ENCODE measurements at places on chromosomes 6 and 20.
A peak's percentile ranks its signal among the peaks of the same experiment; 100 is the strongest.

DNA sequence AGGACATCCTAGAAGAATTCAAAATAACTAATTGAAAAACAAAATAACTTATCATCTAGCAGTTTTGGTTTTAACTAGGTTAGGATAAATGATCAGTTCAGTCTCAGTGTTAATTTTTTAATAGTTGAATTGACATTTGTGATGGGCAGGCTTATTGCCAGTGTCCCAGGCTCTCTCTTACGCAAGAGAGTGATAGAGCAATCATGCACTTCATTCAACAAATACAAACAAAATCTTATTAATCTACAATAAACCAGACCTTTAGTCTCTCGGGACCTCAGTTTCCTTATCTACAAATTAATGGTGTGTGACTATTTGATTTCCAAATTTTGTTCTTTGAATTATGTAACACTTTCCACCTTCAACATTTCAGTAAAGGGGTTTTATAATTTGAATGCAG, 385.9 kb upstream of the JAG1 start:
- DNase-seq = no peak

DNA sequence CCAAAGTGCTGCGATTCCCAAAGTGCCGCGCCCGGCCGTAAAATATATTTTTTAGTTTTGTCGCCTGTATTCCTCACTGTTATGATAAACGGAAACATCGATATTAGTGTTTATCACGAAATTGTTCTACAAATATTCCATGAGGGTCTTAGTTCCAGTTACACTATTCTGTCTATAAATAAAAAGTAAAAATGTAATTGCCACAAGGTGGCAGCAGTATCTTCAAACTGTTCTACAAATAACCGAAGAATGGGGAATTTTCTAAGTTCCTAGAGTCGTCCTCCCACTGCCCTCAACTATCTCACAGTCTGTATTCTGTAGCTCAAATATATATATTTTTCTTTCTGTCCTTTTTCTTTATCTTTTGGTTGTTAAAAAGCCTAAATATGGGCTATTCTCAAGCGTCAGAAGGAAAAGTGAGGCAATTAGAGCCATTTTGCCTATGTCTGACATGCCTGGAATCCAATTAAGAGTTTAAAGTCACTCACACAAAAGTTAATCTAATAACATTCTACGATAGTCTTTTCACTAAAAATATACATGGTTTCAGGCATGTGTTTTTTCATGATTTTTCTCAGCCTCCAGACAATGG, 14.2 kb upstream of the FAM162B start:
- DNase-seq = peak; percentile 9

DNA sequence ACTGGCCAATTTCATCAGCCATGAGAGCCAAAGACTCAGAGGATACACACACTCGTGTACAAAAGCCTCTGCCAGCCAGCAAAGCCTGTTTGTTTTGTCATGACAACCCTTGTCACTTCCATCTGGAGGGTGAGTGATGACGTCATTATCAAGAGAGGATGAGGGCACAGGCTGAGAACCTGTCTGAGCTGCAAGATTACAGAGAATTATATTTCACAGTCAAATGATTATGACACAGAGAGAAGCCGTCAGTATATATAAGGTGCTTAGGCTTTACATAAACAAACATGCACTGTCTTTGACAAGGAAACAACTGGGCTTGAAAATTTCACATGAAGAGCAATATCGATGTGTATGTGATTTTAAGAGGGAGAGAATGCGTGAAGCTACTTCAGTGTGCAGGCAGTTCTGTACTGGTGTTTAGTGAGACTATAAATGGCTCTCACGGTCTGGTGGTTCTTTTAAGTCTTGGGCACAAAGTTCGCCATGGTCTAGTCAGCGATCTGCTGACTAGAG, 36.5 kb upstream of the BCLAF1 start:
- DNase-seq = no peak

DNA sequence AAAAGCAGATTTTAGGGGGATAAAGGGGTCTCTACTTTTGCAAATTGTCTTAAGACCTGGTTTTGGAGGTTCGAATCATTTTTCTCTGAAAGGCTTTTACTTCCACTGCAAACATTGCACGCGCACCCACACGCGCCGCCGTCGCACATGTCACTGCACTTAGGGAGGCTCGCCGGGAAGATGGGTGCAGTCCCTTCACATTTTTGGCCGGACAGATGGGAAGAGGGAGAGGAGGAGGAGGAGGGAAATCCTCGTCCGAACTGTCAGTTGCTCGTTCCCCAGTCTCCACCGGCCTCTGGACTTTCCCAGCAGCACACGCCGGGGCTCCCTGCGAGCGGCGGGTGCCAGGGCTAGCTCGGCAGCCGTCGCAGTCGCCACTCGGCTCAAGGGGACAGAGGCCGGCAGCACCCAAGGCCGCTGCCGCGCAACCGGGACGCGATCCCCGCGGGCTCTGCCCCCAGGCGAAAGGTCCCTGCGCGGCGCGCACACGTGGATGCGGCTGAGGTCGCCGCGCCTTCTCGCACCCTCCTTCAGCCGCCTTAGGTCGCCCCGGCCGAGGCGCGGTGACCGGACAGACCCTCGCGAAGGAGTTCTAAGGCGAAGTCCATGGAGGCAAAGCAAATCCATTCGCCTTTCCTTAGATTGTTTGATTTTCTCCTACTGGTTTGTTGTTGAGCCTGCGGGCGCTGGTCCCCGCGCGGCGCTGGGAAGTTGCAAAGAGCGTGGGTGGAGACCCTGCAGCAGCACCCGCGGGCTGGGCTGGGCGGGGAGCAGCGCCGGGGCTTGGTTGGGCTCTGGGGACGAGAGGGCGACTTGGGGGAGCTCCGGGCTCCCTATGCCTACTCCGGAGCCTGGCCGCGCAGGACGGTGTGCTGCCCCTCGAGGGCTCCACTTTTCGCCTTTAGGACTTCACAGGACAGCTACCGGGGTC, 1.2 kb downstream of the MYB start:
- peak; percentile 47 for DNase-seq

DNA sequence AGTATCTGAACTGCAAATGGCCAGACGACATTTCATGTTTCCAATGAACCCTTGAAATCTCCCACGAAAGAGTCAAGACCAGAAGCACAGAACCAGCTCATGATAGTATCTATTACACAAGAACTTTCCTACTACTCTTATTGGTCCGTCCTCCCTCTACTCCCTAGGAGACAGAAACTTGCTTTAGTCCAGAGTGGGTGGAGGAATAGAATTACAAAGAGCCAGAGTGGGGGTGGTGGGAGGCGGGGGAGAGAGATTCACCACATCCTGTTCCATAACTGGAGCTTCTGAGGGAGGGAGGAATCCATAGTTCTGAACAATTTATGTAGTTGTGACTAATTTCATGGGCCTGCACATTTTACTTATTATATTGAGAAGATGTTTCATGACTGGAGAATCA, 18.5 kb upstream of the WFDC10A start:
- DNase-seq = peak; percentile 5

DNA sequence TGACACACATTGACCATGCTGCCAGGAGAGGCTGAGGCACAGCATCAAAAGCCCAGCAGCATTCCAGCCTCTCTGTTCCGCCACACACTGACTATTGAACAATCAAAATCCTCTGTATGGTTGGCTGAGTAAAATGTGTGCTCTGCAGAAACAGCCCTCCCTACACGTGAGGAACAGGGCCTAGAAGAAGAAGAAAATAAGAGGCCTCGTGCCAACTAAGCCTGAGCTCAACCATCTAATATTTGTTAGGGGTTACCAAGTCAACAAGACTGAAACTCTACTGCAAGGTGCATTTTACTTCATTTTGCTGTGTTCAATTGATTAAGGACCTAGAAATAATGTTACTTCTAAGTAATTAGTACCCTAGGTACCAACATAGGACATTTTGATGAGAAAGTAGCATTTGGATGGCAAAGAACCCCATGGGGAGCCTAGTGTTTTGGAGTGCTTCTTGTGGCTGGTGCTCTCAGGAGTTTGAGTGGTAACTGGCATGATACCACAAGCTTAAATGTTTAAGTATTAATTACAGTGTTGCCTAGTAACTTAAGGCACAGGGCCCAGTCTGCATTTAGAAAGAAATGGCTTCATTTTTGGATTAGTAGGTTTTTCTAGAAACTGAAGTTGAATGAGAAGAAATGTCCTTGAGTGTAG, 146.6 kb upstream of the PLN start:
- DNase-seq = no peak

DNA sequence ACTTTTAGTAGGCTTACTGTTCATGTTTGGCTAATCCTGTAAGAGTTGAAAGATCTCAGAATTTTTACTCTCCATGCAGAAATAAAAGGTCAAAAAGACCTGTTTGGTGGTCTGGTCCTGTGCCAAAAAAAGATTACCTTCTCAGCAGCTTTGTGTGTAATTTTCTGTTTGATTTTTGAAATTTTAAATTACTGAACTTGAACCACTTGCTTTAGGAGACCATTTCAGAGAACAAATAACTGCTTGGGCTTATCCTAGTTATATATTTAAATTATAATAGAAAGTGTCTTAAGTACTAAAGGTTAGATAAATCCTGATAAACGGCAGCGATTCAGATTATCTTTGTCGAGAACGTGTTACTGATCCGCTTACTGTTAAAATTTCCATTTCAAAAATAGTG, 118.3 kb upstream of the GRIK2 start:
- no peak for DNase-seq

DNA sequence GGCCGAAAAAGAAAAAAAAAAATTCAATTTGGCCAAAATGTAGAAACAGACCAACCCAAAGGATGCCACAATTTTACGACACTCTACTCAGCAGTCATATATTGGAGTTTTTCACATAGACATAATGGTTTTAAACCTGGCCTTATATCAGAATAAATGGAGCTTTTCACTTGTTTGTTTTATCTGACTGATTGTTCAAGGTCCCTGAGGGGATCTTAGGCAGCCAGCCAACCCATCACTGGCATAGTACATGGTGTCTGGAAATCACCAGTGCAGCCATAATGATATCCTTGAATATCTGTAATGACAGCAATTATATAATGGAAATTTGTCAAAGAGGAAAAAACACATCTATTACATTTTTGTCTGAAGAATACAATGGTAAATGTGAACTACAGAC, 96.9 kb downstream of the PRSS35 start:
- no peak for DNase-seq

DNA sequence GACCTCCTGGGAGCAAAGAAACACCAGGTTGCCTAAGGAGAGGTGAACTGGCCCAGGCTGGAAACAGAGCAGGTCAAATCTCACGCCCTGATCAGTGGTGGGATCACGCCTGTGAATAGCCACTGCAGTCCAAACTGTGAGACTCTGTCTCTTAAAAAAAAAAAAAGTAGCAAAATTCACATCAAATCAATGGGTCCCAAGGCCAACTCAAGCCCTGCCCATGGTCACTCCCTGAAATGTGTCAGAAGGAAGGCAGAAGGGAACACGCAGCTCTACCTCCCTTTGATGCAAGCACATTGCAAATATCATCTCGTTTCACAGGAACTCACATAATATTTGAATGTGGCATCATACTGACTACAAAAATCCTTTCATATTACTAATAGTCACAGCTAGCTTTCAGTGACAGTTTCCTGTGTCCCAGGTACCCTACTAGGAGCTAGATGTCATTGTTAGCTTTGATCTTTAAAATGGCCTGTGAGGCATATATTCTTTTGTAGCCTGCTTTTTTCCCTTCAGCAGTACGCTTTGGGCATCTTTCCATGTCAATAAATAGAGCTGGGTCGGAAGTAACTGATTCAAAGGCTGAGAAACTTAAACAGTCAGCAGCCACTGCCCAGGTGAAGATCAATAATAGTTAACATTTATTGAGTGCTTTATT, 14.4 kb upstream of the TTPAL start:
- DNase-seq = no peak

- DNase-seq = no peak
These were observed 7.9 kb upstream of the NELFCD start for GRCh38 chr20:58973179-58973578.

GRCh38 chr20:6746901-6747609, 20.4 kb upstream of the BMP2 start:
- no peak for DNase-seq

Data from nephron progenitor cell (in vitro differentiated cells).